Activated CD4-positive, alpha-beta T cell treated with anti-CD3 and anti-CD28 coated beads, Interleukin-2, amount 10 ng/mL, durations not matched to agents 24 days and 14 days (primary cell): ENCODE measurements at places on chromosomes 4 and X.

DNA sequence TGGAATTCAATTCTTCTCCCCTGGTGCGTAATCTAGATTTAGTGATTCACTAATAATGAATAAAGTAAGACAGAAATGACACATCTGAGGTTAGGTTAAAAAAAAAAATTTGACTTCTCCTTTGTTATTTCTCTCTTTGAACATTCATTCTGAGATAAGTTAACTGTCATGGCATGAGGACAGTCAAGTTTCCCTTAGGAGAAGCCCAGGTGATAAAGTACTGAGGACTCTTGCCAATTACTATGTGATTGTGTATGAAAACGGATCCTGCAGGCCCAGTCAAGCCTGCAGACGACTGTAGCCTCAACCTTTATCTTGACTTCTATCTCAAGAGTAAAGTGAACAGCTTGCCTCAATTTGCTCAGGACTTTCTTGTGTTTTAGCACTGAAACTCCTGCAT is 293.2 kb downstream of the PRR32 start:
- DNase-seq, result no peak

DNA sequence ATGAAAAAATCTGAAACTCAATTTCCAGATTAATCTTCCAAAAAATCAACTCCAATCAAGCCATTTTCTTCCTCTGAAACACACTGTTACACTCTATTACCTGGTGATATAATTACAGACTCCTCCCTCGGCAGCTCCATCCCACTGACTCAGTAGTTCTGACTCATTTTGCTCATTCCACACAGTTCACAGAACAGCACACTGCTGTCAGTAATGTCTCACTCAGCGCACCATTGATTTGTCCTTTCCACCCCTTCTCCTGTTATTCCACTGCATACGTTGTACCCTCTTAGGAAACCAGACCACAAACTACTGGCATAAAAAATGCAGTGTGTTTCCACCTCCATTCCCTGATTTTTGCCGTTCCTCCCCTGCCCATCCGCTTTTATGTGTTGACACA is 212.7 kb downstream of the SLIT2 start:
- DNase-seq, result no peak

DNA sequence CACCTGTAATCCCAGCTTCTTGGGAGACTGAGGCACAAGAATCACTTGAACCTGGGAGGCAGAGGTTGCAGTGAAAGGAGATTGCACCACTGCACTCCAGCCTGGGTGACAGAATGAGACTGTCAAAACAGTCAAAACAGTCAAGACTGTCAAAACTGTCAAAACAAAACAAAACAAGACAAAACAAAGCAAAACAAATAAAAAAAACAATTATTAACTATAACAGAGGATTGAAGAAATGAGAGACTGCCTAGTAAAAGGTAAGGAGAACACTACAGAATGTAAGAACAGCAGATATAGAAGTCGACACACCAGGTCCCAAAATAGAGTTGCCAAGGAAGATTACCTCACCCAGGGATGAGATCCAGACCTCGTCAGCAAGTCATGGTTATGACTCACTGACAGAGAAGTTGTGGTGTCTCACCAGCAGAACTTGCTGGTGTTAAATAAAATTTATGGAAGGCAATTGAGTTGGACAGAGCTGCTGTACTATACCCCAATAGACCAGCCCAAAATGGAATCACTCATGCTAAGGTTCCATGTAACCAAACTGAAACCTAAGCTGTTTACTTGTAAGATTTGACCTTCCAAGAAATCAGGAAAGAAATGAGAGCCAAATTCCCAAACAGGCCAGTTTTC is 32.1 kb upstream of the GK start:
- DNase-seq, result no peak

GRCh38 chr4:133719098-133719497 is 482.5 kb downstream of the PABPC4L start:
- DNase-seq, result no peak

DNA sequence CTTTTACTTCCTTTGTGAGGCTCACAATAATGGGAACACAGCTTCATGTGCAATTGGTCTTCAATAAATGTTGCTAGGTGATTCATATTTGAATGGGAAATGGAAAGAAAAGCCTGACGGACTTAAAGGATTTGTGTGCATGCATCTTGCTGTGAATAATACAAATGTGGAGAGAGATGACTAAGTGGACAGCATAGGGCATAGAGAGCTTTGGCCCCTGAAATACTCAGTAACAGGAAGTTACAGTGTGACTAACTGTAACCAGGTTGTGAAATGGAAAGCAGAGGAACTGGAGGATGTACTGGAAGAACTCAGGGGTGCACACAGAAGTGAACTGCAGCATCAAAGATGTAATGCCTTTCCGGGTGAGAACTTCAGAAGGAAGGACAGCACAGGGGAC is 206.7 kb downstream of the MGST2 start:
- no peak for DNase-seq

- DNase-seq, result no peak
Observed at GRCh38 chrX:57367649-57368048, 81.1 kb downstream of the FAAH2 start.
